ENCODE measurements at places on chromosomes 4 and X.

GRCh38 chr4:40506066-40506465 lies 123.6 kb downstream of the RBM47 start:
- no peak for DNase-seq

GRCh38 chr4:84481077-84481859 lies 17.8 kb downstream of the NKX6-1 start:
- no peak for DNase-seq

- DNase-seq, result no peak
These were observed 31.6 kb upstream of the CT47C1 start for GRCh38 chrX:119041175-119041574.

- no peak for DNase-seq
These were observed 4.7 kb downstream of the HS3ST1 start for GRCh38 chr4:11424000-11424399.

DNA sequence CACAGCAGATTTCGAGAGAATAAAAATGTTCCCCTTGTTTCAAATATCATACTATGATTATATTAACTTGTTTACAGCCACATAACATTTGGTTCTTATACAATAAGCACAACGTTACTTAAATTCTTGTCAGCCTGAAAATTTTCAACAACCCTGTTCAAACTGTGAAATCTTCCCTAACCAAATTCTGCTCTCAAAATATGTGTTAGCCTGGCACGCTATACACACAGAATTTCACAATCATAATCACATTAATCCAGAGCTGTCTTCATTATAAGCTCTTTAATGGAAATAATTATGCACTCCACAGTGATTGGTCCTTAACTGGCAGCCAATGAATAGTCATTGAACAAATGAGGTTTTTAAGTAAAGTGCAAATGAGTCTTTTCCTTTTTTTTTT lies 7.3 kb upstream of the PRSS12 start:
- no peak for DNase-seq

DNA sequence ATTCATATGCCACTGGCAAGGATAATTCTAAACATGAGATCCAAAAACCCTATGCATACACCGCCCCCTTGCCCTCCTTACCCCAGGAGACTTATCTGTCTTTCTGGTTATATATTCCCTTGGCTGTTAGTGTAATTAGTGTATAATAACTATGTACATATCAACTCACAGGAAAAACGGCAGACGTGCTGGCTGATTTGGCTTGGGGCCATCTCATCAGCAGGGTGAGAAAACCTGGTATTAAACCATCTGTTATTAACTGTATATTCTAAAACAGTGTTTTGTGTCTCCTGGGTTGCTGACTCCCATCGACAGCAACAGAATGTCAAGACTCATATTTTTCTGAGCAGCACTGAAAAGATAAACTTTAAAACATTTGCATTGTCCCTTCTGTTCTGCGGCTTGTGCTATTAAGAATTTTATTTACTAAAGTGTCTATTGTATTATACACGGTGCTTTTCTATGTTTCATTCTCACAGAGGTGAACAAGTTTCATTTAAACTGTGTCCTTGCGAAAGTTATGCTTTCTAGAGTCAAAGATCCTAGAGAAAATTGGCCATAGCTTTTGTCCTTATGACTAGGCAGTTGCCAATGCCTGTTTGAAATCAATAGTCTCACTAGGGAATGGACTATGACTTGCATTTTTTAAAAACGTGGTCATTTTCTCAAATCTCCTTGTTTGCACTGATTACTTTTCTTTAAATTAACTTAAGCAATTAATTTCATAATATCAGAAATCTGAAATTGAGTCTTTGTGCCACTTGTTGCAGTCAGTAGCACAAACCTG lies 211.5 kb upstream of the MID1 start:
- no peak for DNase-seq

- DNase-seq, result peak; percentile 45
These were observed 18.6 kb downstream of the TRIM2 start for GRCh38 chr4:153222707-153223426.

- DNase-seq, result no peak
These were observed 42.1 kb downstream of the TEX13B start for GRCh38 chrX:107940095-107940494.

GRCh38 chr4:179867300-179867878 lies 2375.8 kb upstream of the TENM3 start:
- no peak for DNase-seq

GRCh38 chr4:21765810-21766407 lies 182.7 kb downstream of the KCNIP4 start:
- no peak for DNase-seq

DNA sequence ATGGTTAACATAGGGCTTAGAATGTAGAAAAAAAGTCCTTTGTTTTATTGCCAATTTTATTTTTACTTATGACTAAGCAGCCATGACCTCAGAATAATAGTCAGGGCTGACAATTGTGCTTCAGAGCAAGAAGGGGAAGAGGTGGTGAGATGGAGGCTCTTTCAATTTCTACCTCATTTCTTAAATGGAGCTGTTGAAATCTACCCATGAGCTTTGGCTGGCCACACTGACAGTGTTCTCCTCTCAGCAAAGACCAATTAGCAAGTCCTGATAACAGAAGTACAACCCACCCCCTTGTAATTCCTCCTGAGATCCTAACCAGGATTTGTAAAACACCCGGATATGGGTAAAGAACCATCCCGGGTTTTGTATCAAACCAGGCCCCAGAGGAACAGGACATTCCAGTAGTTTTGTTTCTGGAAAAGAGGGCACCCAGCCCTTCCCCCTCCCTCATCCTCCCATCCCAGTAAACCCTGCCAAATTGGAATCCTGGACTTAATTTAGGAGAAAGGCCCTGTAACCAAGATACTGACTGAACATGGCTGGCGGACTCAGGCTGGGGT lies at the start of gene HEPH:
Gene HEPH (plus strand): TSS at position 399 of the 563 bp plus-strand sequence. CDS start 6,324 bp downstream, outside the sequence.
- DNase-seq, result no peak

- no peak for DNase-seq
These were observed 156.6 kb downstream of the FAM13A start for GRCh38 chr4:88900432-88900831.

GRCh38 chr4:1736812-1737211 lies 15.5 kb downstream of the TACC3 start:
- no peak for DNase-seq

GRCh38 chr4:141352909-141353525 lies 132.3 kb downstream of the ZNF330 start:
- no peak for DNase-seq

- peak; percentile 54 for DNase-seq
These were observed at the start of gene NAP1L3 for GRCh38 chrX:93673056-93673868. Gene NAP1L3 (minus strand): TSS chrX:93673578. CDS start chrX:93673304, 274 bp downstream.

DNA sequence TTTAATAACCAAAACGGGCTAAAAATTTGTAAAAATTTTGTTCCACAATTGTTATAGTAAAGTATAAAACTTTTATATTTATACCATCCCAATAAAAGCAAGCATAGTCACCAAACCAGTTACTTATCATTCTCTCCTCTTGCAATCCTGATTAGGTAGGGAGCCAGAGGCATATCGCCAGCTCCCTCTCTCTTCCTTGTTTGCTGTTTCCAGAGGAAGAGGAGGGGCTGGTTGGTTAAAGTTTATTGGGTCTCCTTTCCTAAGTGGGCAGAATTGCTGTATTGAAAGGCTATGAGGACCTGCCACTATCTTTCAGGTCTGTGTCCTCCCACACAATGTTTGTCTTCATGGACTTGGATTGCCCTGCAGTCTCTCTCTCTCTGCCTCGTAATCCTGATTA lies 29.6 kb upstream of the BBS12 start:
- no peak for DNase-seq

- DNase-seq, result no peak
These were observed 29.5 kb upstream of the MRFAP1 start for GRCh38 chr4:6610856-6611430.

DNA sequence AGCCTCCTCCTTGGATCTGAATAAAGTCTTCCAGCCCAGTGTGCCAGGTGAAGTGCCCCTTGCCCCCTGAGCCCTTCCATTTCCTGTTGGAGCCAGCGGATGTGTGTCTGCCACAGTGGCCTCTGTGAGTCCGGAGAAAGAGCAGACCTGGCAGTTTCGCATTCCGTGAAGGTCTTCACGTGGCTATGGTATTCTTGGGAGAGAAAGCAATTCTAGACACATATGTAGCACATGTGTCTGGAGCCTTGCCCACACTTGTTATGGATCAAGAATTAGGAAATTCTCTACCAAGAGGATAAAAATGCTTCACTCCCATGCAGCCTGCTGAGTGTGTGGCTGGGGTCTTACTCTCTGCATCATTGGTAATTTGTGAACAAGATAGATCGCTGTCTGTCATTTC lies 130.9 kb downstream of the REPS2 start:
- no peak for DNase-seq

DNA sequence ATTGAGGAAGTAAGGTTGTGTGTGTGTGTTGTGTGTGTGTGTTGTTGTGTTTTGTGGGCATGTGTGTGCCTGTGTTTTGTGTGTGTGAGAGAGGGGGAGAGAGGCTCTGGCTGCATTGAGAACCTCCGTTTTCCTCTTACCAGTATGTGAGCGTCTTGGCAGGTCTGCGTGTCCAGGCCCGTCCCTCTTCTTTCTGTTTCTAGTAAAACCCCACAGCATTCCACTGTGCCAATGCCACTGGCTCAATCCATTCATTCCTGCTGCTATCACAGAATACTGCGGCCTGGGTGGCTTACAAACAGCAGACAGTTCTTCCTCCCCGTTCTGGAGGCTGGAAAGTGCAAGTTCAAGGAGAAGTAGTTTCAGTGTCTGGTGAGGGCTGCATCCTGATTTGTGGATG lies 15.5 kb upstream of the HTRA3 start:
- no peak for DNase-seq

- DNase-seq, result no peak
These were observed 300.1 kb upstream of the TRAM1L1 start for GRCh38 chr4:117385526-117385925.

- DNase-seq, result no peak
These were observed 50.4 kb upstream of the CCDC149 start for GRCh38 chr4:24963277-24963676.

DNA sequence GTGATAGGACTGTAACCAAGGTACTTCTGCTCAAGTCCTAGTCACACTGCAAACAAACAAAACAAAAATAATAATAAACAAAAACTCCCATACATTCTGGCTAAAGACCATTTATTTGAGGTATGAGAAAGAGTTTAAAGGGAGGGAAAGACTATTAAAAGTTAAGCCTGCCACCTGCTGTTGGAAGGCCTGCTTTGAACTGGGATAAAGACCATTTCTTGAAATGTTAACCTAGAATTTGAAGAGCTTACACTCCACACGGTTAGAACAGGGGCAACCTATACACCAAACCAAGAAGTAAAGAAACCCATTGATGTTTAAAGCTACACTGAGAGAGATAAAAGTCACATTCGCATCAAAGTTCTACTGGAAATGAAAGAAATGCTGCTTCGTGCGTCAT lies 548.7 kb upstream of the DIPK2B start:
- DNase-seq, result no peak

DNA sequence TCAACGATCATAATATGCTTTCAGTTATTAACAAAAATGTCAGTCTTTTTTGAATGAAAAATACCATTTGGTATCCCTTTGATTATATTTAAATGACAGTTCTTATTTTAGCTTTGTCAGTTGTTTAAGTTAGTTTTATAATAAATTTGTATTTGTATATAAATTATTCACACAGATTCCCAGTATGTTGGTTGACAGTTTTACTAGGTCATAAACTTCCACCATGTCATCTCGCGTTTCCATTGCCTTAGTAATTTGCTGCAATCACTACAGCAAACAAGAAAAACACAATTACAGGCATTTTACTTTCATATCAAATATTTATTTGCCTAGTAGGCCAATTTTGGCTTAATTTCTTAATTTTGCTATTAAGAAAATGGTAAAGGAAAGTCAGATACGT lies 109.6 kb upstream of the ANK2 start:
- no peak for DNase-seq

- DNase-seq, result no peak
These were observed 30.1 kb downstream of the RASSF6 start for GRCh38 chr4:73589887-73590801.

DNA sequence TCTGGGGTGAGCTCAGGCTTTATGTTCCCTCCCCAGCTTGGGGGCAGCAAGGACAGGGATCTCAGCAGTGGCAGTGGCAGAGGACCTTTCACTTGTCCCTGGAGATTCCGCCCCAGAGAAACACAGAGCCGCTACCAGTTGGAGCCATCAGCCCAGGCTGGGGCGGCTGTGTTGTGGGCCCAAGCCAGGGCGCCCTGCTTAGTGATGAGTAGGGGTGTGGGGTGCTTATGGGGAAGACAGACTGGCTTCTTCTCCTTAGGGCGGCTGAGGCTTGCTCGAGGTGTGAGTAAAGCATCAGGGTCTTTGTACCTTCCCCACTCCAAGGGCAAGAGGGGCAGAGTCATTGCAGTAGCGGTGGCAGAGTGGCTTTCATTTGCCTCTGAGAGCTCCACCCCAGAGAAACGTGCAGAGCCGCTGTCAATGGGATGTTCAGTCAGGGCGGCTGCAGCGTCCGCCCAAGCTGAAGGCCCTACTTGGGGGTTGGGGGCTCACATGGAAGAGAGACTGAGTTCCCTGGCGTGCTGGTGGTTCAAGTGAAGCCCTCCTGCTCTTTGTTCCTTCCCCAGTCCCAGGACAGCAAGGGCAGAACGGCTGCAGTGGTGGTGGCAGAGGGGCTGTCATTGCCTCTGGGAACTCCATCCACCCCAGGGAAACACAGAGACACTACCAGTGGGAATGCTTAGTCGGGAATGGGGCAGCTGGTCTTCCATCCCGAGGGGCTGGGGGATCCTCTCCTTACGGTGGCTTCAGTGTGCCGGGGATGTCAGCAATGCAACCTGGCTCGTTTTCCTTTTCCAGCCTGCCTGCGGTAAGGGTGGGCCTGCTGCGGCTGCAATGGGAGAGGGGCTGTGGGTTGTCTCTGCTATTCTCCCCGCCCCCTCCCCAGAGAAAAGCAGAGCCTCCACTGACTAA lies 2142.5 kb upstream of the TENM3 start:
- no peak for DNase-seq

DNA sequence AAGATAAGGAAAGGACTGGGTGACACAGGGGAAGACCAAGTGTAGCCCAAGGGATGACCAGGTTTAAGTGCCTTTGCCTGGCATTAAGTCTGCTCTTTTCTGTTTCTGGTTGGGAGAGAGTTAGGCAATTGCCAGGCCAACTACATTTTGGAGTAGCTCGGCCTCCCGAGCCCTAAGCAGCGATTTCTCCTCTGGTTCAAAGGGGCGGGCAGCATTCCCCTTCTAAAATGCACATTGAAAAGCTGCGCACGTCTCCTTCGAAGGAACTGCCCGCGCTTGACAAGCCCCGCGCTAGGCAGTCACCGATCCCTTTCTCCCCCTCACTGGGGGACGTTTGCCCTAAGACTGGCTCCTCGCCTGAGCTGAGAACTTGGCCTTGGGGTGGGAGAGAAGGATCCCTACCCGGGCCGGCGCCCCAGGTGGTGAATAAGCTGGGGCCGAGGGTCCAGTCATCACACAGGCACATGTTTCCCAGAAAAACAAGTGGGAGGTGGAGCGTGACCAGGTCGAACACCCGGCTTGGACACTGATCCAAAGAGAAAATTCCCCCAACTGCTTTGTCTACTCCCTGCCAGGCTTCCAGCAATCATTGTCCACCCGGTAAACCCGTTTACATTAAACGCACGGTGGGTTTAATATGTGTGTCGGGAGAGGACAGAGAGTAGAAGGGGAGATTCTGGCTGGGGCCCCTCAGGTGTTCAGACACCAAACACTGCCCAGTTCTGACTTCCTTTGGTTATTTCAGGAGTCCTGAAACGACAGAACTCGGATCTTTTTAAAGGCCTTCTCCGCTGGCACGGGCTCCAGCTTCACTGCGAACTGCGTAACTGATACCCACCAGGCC lies 4.0 kb downstream of the ARX start:
- no peak for DNase-seq

GRCh38 chr4:17204908-17205307 lies 306.5 kb upstream of the LDB2 start:
- DNase-seq, result no peak

GRCh38 chrX:19193565-19193964 lies 71.3 kb upstream of the ADGRG2 start:
- no peak for DNase-seq

- no peak for DNase-seq
These were observed 38.9 kb downstream of the PDHA1 start for GRCh38 chrX:19382555-19383145.
